ENCODE measurements at places on chromosomes 1 and 21. TPM values are rescaled to one million over a fixed set of nuclear protein-coding genes. Genes with fewer than 3 reads are reported as not detected.

INSRR gene
- total RNA-seq, result not detected

HES4 gene
- 39.7 TPM for total RNA-seq

DLGAP3 gene
- not detected for total RNA-seq

AIRE gene
- total RNA-seq, result not detected

TNN gene
- total RNA-seq, result 5.9 TPM

GRCh38 chr21:39318091-39318959 lies 4.9 kb upstream of the BRWD1 start:
- DNase-seq, result no peak
- H3K4me3 ChIP-seq, result no peak overlapping the region
- no peak overlapping the region for H3K27ac ChIP-seq
- no peaks in the 10 kb centered on the region for H3K4me1 ChIP-seq
- H3K36me3 ChIP-seq, result no peaks in the 10 kb centered on the region
- H3K27me3 ChIP-seq, result no peaks in the 10 kb centered on the region

DNA sequence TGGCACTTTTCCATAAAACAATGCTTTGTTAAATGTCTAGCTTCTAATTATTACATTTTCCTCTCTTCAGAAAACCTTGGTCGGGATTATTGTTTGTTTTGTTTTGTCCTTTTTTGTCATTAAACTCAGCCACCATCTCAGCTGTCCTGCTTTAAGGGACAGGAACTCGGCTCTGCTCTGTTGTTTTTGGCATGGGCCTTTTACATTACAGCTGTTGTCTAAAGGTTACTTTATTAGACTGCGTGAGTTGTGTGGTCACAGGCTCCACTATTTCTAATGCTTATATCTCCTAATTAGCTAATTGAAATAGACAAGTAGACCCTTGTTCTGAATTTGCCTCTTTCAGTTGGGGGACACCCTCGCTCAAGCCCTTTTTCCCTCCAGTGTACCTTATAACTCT lies 1.6 kb downstream of the PALMD start:
- no peaks in the 10 kb centered on the region for H3K36me3 ChIP-seq
- no peaks in the 10 kb centered on the region for H3K27me3 ChIP-seq
- H3K4me1 ChIP-seq, result peaks cover 6% of the 10 kb centered on the region
- peak overlapping the region; percentile 32 for H3K4me3 ChIP-seq
- DNase-seq, result no peak

- H3K36me3 ChIP-seq, result no peaks in the 10 kb centered on the region
- no peaks in the 10 kb centered on the region for H3K27me3 ChIP-seq
- H3K4me1 ChIP-seq, result no peaks in the 10 kb centered on the region
- H3K4me3 ChIP-seq, result no peak overlapping the region
These were observed 124.2 kb upstream of the FGGY start for GRCh38 chr1:59172693-59173092.

- H3K4me3 ChIP-seq, result no peak overlapping the region
- no peak overlapping the region for H3K27ac ChIP-seq
- no peaks in the 10 kb centered on the region for H3K27me3 ChIP-seq
- no peak for DNase-seq
- no peaks in the 10 kb centered on the region for H3K36me3 ChIP-seq
These were observed 13.5 kb downstream of the BCAR3 start for GRCh38 chr1:93668121-93668520.

DNA sequence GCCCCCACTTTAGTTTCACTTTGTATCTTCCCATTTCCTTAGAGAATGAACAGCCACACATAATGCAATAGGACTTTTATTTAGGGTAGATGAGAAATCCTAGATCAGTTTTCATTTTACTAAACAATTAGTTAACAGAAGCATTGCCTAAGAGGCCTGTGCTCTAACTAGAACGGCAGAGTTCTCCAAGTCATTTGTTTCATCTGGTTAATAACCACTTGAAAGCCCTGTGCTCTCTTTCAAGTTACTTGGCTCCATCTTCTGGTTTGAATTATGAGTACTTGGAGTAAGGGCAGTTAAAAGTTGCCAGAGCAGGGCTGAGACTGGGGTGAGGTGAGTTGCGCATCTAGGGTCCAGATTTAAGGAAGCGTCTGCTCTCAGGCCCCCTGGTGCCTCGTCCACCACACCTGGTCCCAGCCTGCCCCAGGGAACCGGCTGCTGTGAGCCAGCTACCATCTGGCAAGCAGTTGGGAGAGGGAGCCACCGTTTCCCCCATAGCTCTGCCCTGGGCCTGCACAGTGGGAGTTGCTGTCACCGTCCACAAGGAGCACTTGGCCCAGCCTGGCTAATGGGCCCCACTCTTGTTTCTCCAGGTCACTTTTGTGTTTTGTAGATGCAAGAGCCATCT lies 18.1 kb upstream of the SLC44A3 start:
- no peaks in the 10 kb centered on the region for H3K27me3 ChIP-seq
- H3K36me3 ChIP-seq, result no peaks in the 10 kb centered on the region
- peak; percentile 45 for DNase-seq
- H3K4me3 ChIP-seq, result peak overlapping the region; percentile 5
- H3K4me1 ChIP-seq, result no peaks in the 10 kb centered on the region

Measured in uterus (tissue), 4 donors.